ENCODE measurements at places on chromosomes 16 and 17. TPM values are rescaled to one million over a fixed set of nuclear protein-coding genes. Genes with fewer than 3 reads are reported as not detected.
A peak's percentile ranks its signal among the peaks of the same experiment; 100 is the strongest.

DNA sequence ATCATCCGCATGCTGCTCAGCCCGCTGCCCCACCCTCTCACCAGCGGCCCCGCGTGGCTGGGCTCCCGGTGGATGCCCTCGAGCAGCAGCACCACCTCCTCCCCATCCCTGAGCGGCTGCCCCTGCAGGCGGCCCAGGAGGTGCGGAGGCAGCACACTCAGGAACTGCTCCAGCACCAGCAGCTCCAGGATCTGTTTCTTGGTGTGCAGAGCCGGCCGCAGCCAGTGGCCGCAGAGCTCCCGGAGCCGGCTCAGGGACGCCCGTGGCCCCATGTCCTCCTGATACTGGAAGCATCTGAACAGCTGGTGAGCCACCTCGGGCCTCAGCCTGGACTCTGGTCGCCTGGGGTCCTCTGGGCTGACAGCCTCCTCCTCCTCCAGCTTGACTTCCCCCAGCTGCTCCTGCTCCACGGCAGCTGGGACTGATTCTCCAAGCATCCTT lies 6.6 kb downstream of the ZSCAN10 start:
- peaks cover 14% of the 10 kb centered on the region for H3K4me1 ChIP-seq
- H3K27me3 ChIP-seq: peaks cover 18% of the 10 kb centered on the region
- no peak for DNase-seq
- no peak overlapping the region for H3K4me3 ChIP-seq
- no peak overlapping the region for H3K27ac ChIP-seq

- no peak for DNase-seq
- peak overlapping the region; percentile 62 for H3K4me3 ChIP-seq
- H3K4me1 ChIP-seq: peaks cover 80% of the 10 kb centered on the region
- peaks cover 11% of the 10 kb centered on the region for H3K36me3 ChIP-seq
- H3K27ac ChIP-seq: peak overlapping the region; percentile 50
These were observed 55.8 kb downstream of the ZFHX3 start for GRCh38 chr16:72992142-72992601.

- no peak overlapping the region for H3K4me3 ChIP-seq
- no peaks in the 10 kb centered on the region for H3K36me3 ChIP-seq
- H3K27me3 ChIP-seq: peaks cover 6% of the 10 kb centered on the region
- H3K27ac ChIP-seq: no peak overlapping the region
- DNase-seq: no peak
- H3K4me1 ChIP-seq: peaks cover 10% of the 10 kb centered on the region
These were observed 317.2 kb upstream of the ZFHX3 start for GRCh38 chr16:73365016-73365551.

GRCh38 chr17:42563543-42563942 lies 1.6 kb downstream of the COASY start:
- H3K27ac ChIP-seq: no peak overlapping the region
- peaks cover 7% of the 10 kb centered on the region for H3K36me3 ChIP-seq
- H3K27me3 ChIP-seq: no peaks in the 10 kb centered on the region
- no peak for DNase-seq
- H3K4me1 ChIP-seq: peaks cover 24% of the 10 kb centered on the region
- peak overlapping the region; percentile 92 for H3K4me3 ChIP-seq

DNA sequence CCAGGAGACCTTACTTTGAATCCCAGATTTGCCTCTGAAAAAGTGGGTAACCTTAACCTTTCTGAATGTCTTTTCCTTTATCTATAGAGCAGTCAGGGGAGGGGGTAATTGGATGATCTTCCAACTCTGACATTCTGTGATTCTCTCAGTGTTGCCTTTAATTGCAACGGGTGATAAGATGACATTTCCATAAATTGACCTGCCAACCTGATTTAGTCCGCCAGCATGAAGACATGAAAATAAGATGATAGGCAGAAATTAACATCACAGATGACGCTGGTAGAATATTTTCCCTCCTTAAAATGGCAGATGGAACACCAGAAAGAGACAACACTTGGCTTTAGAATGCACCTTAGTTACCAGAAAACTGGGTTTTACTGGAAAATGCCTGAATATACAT lies 72.6 kb downstream of the VAT1L start:
- DNase-seq: no peak
- H3K4me1 ChIP-seq: peaks cover 11% of the 10 kb centered on the region
- no peaks in the 10 kb centered on the region for H3K36me3 ChIP-seq

- DNase-seq: no peak
- no peaks in the 10 kb centered on the region for H3K4me1 ChIP-seq
- no peaks in the 10 kb centered on the region for H3K27me3 ChIP-seq
- no peak overlapping the region for H3K4me3 ChIP-seq
- H3K36me3 ChIP-seq: no peaks in the 10 kb centered on the region
- H3K27ac ChIP-seq: no peak overlapping the region
These were observed 21.9 kb downstream of the DYNLL2 start for GRCh38 chr17:58105093-58105492.

Gene KCNJ18
- not detected for total RNA-seq

- H3K27ac ChIP-seq: no peak overlapping the region
- H3K27me3 ChIP-seq: no peaks in the 10 kb centered on the region
- H3K4me3 ChIP-seq: no peak overlapping the region
These were observed 16.8 kb downstream of the ST6GALNAC2 start for GRCh38 chr17:76568811-76569221.

- no peak for DNase-seq
- no peak overlapping the region for H3K27ac ChIP-seq
- peaks cover 53% of the 10 kb centered on the region for H3K4me1 ChIP-seq
- H3K36me3 ChIP-seq: peaks cover 14% of the 10 kb centered on the region
- H3K4me3 ChIP-seq: peak overlapping the region; percentile 41
- H3K27me3 ChIP-seq: peaks cover 22% of the 10 kb centered on the region
These were observed 65.2 kb upstream of the CIBAR2 start for GRCh38 chr16:85177448-85177846.

DNA sequence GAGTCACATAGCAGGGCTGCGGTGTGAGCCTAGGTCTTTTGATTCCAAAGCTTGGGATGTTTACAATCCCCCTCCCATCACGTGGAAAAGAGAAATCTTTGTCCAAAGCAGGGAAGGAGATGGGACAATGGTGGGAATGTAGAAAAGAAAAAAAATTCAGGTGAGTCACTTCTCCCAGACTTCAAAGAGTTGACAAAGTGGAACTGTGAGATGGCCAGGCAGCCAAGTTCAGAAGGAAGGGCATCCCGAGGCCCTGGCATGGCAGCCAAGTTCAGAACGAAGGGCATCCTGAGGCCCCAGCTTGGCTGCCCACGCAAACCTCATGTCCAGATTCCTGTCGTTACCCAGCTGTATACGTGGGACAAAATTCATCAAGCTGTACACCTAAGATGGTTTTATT lies 47.5 kb downstream of the FOXL1 start:
- no peak overlapping the region for H3K27ac ChIP-seq
- no peak for DNase-seq
- H3K4me3 ChIP-seq: no peak overlapping the region
- H3K36me3 ChIP-seq: no peaks in the 10 kb centered on the region

Gene NUTF2
- 149 TPM for total RNA-seq

- no peak overlapping the region for H3K27ac ChIP-seq
- no peak overlapping the region for H3K4me3 ChIP-seq
These were observed 8.0 kb downstream of the GCGR start for GRCh38 chr17:81811705-81812570.

DNA sequence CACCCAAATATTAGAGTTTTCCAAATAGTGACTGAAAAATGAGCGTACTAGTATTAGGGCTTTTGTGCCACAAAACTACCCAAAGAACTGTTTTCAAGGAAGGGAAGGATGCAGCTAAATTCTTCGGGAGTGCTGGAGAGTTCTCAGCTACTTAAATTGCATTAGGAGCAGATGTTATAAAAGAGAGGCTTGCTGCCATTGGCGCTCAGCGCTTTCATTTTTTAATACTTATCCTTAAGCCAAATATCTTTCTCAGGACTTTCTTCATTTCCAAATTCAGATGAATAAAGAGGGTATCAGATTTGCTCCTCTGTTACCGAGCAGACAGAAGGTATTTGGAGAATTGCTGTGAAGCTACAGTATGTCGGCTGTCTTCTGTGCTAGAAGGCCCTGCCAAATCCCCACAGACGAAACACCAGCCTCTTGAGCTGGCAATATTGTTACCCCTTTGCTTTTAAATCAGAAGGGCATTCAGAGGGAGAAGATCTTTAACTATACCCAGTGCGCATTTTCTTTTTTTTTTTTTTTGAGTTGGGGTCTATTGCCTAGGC lies 47.2 kb upstream of the CLEC18A start:
- H3K4me3 ChIP-seq: no peak overlapping the region
- H3K36me3 ChIP-seq: peaks cover 14% of the 10 kb centered on the region
- H3K27me3 ChIP-seq: no peaks in the 10 kb centered on the region
- DNase-seq: no peak
- H3K27ac ChIP-seq: no peak overlapping the region
- peaks cover 18% of the 10 kb centered on the region for H3K4me1 ChIP-seq

Gene KRTAP3-1
- 1.7 TPM for total RNA-seq

Gene PTX4
- total RNA-seq: not detected

DNA sequence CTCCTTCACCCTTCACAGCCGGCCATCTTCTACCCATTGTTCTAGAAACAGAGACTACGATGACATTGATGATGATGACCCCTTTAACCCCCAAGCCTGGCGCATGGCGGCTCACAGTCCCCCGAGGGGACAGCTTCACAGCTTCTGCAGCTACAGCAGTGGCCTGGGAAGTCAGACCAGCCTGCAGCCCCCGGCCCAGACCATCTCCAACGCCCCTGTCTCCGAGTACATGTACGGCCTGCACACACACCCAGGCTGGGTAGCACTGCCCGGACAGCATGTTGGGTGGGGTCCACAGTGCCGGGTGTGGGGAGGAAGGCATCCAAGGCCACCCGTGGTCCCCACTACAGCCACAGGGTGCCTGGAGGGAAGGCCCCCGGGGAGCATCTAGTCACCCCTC lies 21.0 kb upstream of the DNAI2 start:
- H3K27me3 ChIP-seq: peaks cover 12% of the 10 kb centered on the region
- H3K4me1 ChIP-seq: no peaks in the 10 kb centered on the region
- no peaks in the 10 kb centered on the region for H3K36me3 ChIP-seq
- no peak for DNase-seq

Gene SNTB2
- total RNA-seq: 20.9 TPM

DNA sequence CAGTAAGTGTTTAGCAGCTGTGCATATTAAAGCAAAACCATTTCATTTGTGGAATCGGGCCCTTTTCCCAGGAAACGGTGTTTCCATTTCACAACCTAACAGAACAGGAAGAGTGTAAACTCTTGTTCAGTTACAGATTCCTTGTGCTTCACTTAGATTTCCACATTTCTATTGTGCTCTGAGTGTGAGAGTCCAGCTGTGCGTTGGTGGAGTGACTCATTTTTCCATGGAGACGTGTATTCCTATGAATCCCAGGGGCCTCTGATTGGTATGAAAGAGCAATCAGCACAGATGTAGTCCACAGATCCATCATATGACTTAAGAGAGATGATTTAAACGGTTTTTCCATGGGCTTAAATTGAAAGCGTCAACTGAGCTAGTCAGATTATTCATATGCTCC lies 13.3 kb upstream of the CAVIN1 start:
- no peak for DNase-seq
- peak overlapping the region; percentile 11 for H3K27ac ChIP-seq
- no peak overlapping the region for H3K4me3 ChIP-seq
